ENCODE measurements at places on chromosomes 5 and 9.
A peak's percentile ranks its signal among the peaks of the same experiment; 100 is the strongest.

- DNase-seq: no peak
Measured at GRCh38 chr9:21560281-21560745, 78.2 kb upstream of the IFNE start.

GRCh38 chr5:9182899-9183695 is 362.8 kb downstream of the SEMA5A start:
- no peak for DNase-seq

- no peak for DNase-seq
Measured at GRCh38 chr5:73901455-73901854, 275.5 kb downstream of the ARHGEF28 start.

DNA sequence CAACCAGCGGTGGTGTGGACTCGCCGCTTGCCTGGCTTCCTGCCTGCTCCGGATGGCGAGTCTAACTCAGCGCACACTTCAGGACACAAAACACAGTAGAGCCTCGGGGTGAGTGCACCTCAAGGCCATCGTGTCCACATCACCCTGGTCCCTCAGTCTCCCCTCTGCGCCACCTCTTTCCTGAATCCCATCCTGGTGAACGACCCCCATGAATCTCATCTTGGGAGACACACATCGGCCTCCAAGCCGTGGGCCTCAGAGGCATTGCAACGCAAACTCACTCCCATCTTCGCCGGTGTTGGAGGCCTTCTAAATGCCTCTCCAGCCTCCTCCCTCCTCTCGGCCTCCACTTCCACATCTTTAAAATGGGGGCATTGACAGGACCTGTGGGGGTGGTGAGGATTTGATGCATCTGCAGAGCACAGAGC is 124.3 kb downstream of the COL23A1 start:
- no peak for DNase-seq

- DNase-seq: no peak
Measured at GRCh38 chr5:127367946-127368465, 77.4 kb downstream of the MEGF10 start.

DNA sequence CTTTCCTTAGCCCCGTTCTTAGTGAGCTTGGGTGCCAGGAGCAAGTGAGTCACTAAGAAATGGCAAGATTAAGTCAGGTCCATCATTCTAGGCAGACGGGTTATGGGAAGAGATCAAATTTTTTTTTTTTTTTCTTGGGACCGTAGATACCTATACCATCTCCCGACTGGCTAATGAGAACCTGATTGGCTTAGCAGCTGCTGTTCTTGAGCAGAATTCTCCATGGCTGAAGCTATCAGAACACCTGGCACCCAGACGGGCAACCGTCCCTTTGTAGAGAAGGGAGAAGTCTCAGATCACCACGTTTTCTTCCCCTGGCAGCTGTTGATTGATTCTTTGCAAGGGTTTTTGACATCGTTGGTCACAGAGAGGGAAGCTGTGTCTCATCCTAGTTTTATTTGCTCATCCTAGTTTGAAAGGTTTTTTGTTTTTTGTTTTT is 78.6 kb downstream of the AOPEP start:
- DNase-seq: no peak

DNA sequence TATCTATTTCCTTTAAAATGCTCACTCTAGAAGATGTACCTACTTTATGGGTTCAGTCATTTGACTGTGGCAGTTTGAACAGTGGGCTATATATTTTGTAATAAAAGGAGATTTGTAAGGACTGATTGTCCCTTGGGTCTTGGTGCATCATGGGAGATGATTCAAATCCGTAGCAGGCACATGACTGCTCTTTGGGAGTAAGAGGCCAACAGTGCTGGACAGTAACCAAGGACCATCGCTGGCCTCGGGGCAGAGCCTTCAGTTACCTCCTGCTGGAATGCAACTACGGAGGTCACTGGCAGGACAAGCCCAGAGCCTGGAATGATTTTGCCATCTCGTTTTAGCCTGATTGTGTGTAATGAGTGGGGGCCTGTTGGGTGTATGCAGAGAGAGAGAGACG is 7.0 kb upstream of the MAMDC2 start:
- DNase-seq: no peak

GRCh38 chr5:1180841-1181271 is 20.5 kb upstream of the SLC6A19 start:
- no peak for DNase-seq

DNA sequence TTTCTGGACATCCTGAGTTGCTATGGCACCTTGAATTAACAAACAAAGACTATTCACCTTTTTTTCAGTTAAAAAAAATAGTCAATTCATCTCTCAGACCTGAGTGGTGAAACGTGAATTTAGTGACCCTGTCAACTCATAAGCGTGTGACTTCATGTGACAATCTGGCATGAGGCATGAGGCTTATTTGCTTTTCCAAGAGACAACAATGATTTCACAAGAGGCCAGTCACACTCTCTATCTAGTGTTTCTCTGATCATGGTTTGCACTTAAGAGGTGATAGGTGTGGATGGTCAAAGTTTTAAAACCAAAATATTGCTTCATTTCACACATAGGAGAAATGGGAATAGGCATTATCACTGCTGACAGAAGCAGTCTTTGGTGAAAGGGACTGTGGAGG is 559.6 kb upstream of the ACO1 start:
- DNase-seq: no peak

DNA sequence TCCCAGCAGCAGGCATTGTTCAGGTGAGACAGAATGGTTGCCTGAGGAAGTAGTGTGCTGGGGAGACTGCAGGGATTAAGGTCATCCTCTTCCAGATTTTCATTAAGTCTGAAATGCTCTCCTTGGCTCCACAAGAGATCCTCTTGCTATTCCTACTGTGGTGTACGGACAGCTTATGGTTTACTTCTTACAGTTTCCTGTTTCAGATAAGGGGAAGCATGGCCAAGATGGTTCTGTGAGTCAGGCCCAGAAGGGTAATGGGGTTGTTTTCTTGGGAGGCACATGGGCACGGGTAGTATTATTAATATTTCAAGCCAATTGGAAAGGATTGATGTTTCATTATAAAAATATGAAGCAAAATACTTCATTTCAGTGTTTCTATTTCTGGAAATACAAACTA is 42.9 kb downstream of the GLRX start:
- no peak for DNase-seq

DNA sequence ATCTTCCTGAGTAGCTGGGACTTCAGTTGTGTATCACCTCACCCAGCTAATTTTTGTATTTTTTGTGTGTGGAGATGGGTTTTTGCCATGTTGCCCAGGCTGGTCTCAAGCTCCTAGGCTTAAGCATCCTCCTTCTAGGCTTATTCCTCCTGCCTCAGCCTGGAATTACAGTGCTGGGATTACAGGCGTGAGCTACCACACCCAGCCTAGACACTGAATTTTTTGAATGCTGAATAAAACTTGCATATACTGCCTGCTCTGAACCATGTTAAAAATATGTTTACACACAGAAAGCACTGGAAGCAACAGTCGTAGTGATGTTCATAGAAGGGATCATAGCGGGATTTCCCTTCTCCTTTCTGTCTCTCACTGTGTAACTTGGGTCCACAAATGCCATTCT is 121.3 kb upstream of the ICE1 start:
- DNase-seq: no peak

- DNase-seq: no peak
Measured at GRCh38 chr5:144201588-144201987, 30.9 kb downstream of the KCTD16 start.

DNA sequence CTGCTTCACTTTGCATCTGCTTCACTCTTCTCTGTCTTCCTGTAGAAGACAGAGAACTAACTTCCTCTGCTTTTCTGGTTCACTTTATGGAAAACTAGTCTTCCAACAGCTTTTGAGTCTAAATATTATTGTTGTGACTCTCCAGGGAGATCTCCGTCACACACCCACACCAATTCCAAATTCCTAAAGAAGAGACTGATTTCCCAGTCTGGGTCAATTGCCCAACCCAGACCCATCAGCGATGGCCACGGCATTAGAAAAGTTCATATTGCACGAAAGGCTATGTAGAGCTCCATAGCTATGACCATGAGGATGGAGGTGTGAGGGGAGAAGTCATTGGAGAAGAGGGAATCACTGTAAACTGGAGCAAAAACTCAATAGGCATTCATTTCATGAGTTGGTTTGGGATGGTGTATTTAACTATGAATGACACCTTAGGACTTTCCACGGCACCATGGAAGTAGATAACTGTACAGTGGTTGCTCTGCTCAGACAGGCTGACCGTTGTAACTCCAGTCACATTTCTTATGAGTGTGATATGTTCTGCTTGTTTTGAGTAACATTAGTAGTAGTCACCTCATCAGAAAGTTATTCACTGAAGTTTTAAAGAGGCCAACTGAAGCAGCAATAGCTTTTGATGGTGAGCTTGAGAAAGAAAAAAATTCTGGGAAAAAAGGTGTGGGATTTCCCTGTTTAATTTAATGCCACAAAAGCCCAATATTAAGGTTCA is 78.1 kb upstream of the MAMDC2 start:
- no peak for DNase-seq

DNA sequence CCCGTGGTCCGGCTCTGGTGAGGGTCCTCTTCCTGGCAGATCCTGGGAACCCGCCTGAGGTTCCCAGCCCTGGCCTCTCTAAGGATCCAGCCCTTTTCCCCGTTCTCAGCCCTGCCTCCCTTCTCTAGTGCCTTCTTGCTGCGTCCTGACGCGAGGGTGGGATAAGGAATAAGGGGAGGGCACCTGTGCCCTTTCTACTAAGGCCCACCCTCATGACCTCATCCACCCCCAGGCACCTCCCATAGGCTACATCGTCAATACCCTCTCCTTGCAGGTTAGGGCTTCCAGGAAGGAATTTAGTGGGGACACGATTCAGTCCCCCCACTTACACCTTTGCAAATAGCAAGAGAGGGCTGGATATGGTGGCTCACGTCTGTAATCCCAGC is 10.7 kb upstream of the DIPK1B start:
- DNase-seq: no peak

GRCh38 chr5:151024440-151025249 is 4.3 kb downstream of the GPX3 start:
- no peak for DNase-seq

DNA sequence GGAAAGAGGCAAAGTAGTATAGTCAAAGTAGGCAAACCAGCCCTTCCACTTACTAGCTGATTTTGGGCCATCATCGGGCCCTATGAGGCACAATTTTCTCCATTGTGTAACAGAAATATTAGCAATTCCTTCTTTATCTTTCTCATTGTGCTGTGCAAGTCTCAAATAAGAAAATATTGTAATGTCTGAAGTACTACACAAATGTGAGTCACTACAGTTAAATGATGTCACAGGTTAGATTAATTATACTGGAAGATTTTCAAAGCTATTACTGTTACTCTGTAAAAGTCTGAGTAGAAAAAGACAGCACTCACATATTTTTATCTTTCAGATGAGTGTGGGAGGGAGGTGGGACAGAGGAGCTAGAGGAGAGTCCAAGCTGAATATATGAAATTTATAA is 12.4 kb upstream of the TMC1 start:
- DNase-seq: no peak

DNA sequence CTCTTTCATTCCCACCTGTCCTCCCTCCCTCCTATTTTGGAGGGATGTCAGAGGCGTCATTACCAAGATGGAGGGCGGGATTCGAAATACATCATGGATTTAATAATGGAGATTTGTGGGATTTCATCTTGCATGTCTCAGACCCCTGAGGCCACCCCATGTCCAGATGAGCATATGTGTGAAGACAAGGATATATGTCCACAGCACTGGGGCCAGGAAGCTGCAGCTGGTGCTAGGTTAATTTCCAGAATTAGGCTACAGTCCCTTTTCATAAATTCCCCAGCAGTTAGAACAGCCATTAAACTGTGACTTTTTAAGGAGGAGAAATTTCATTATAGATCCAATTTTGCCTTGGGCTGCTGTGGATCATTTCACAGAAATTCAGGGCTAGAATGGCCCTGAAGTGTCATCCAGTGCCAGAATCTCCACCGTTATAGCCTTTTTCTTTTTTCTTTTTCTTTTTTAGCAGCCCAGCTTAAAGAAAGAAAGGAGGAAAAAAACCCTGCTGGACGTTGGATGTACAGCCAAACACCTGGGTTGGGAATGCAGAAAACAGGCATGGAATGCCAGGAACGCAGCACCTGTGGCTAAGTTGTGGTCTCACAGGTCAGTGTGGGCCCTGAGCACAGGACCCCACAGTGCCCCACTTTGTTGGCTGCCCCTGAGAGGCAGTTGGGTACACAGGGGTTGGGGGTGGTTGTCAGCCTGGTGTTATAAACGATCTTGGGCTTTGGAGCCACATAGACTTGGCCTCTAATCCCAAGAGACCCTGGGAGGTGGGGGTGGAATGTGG is 50.2 kb upstream of the CXCL14 start:
- DNase-seq: no peak

DNA sequence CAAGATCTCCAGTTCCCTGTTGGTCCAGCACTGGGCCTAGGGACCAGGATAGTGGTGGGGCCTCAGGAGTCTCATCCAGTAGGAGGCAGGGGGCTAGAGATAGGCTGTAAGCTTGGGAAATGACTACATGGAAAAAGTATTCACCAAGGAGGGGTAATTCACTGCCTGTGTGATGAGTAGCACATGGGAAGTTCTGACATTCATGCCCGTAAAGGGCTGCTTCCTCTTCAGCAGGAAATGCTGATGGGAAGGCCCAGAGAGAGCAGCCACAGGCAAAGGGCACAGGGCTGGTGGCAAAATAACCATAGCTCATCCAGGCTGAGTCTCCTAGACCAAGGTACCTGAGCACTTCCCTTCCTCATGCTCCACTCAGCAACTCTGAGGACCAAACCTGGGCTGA is 23.1 kb upstream of the FRRS1L start:
- no peak for DNase-seq

GRCh38 chr5:68534131-68534940 is 318.8 kb downstream of the PIK3R1 start:
- DNase-seq: no peak

GRCh38 chr5:176727528-176727900 is 80.2 kb downstream of the TSPAN17 start:
- DNase-seq: no peak

DNA sequence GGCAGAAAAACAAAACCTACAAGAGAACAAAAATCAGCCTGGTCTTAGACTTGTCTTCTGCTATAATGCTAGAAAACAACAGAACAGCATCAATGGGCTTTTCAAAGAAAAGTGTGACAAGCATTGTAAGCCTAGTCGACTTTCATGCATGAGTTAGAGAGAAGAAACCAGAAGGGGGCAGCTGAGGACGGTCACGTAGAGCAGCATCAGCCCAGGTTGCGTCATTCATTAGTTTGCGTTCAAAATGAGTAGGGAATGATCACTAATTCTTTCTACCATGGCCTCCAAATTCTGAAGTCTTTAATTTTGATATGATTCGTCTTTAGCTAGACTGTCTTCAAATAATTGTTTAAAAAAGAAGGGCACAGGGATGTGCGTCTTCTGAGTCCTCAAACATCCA is 4.7 kb upstream of the ISCA1 start:
- no peak for DNase-seq

- peak; percentile 23 for DNase-seq
Measured at GRCh38 chr5:78221964-78222451, 72.5 kb downstream of the AP3B1 start.

GRCh38 chr5:37182667-37183066 is 66.5 kb downstream of the CPLANE1 start:
- no peak for DNase-seq

GRCh38 chr9:128702949-128703615 is 779 bp downstream of the PKN3 start:
- no peak for DNase-seq
